ENCODE measurements at places on chromosomes 2 and 18. TPM values are rescaled to one million over a fixed set of nuclear protein-coding genes. Genes with fewer than 3 reads are reported as not detected.

Gene PPIG
- total RNA-seq, result 65.7 TPM

Gene CTAGE1
- not detected for total RNA-seq

Gene ZC3H6
- 7.5 TPM for total RNA-seq

Gene PLGLB1
- total RNA-seq, result 3.2 TPM

DNA sequence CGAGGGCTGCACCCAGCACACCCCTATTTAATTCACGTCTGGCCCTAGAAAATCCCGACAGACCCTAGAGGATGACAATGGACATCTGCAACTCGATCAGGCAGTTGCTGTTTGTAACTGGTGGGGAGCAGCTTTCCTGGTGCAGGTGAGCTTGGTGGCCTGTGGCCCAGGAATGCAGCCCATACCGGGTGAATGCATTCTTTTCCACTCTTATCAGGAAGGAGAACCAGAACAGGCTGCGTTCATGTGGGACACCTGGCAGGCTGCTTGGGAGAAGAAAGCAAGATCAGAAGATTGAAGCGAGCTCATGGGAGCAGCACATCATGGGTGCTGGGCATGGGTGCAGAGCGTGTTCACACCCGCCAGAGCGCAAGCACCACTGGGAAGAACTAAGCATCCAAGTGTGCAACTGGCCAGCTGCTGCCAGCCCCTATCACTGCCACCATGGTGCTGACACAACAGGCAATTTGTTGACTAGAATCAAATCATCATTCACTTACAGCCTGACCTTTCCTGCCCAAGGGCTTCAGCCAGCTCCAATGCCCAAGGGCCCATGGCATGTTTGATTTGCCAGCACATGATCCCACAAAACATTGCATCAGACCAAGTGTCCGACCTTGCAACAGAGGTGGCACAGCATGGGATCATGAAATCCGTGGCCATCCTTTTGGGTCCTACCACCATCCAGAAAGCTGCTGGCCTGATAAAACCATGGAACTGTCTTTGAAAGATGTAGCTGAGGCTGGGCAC is 241.7 kb upstream of the ID2 start:
- no peak for DNase-seq

GRCh38 chr2:150374492-150374891 is 113.0 kb downstream of the RND3 start:
- no peak for DNase-seq

GRCh38 chr2:168518555-168519066 is 62.5 kb downstream of the CERS6 start:
- no peak for DNase-seq

DNA sequence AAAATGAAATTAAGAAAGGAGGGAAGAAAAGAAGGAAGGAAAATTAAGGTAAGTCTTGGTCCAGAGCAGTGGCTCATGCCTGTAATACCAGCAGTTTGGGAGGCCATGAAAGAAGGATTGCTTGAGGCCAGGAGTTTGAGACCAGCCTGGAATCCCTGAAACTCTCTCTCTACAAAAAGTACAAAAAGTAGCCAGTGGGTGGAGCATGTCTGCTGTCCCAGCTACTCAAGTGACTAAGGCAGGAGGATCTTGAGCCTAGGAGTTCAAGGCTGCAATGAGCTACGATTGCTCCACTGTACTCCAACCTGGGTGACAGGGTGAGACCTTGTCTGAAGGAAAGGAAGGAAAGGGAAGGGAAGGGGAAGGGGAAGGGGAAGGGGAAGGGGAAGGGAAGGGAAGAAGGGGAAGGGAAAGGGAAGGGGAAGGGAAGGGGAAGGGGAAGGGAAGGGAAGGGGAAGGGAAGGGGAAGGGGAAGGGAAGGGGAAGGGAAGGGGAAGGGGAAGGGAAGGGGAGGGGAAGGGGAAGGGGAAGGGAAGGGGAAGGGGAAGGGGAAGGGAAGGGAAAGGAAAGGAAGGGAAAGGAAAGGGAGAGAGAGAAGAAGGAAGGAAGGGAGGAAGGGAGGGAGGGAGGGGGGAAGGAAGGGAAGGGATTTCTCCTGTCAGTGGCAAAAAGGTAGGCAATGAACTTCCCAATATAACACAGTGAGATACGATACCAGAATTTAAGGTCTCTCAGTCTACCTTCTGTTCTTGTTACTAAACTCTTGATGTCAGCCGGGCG is 412.8 kb downstream of the CMPK2 start:
- DNase-seq, result no peak

DNA sequence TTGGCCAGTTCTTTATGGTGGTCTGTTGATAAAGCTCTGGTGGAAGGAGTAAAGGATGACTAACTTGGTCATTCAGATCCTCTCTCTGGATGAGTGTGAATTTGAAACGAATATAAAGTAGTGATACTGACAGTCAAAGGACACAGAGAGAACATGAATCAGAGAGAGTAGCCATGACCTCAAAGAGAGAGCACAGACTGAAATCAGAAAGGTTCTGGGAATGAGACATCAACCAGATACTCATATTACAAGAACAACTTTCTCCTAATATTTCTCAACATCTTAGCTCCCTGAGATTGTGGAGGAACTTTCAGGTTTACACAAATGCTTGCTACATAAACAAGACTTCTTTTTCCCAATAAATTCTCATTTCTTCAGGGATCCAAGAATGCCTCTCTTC is 849.1 kb upstream of the CHAC2 start:
- no peak for DNase-seq

GRCh38 chr18:79521416-79522205 is 125.9 kb downstream of the NFATC1 start:
- DNase-seq, result no peak

GRCh38 chr2:181123798-181124231 is 143.4 kb downstream of the UBE2E3 start:
- peak; percentile 30 for DNase-seq

DNA sequence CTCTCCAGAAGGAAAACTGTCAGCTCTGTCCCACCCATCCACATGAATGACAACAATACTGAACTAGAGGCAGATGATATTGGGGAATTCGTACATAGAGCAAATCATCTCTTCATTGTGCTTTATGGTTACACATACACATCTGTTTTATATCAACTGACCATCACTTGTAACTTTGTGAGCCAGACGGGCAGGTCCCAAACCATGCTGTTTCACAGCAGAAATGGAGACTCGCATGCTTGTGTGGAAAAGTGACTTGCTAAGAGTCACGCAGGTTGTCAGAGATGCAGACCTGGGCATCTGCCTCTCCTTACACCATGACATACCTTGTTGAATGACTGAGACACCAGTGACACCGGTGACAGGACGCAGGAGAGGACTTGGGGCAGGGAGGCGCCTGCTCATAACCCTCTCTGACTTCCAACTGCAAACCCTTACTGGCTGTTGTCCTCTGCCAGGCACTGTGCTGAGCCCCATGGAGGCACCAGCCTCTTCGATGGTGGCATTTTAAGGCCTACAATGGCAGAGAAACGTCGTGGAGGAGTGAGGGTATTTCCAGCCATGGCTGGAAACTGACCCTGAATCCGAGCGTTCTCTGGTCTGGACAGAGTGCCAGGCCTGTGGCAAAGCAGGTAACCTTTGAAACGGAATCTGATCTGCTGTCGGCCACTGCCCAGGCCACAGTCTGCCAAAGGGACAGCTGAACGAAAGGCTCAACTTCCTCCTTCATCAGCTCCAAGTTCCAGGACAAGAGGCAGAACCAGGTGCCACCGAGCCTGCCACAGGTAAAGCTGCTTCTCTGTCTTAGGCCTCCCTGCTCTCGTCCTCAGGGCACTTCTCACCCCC is 26.9 kb upstream of the ROCK2 start:
- no peak for DNase-seq

- DNase-seq, result no peak
These were observed 14.0 kb upstream of the IMP4 start for GRCh38 chr2:130328710-130329109.

GRCh38 chr2:43806719-43807031 is 32.0 kb downstream of the ABCG5 start:
- DNase-seq, result no peak

GRCh38 chr2:109721135-109721534 is 73.0 kb upstream of the RGPD5 start:
- DNase-seq, result no peak

DNA sequence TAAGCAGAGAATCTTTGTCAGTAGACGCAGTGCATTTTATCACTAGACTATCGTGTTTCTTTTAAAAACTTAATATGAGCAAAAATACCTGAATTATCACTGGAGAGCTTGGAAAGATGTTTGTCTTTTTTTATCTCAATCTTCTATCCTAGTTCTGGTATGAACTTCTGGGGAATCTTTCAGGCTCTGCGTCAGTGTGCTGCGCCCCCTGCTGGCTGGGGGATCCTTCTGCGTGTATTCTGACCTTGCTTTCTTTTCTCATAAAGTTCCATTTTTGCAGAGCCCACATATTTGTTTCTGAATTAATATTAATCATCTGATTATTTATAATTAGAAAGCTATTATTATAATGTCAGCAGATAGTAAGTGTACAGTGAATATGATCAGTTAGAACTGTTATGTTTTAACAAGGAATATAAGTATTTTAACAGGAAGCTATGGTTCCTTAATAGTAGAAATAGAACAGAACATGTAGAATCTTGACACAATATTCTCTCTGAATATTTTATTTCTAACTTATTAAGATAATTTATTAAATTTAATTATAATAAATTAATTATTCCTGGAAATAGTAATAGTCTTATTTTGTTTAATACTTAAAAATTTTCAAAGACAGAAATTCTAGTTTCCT is 945.0 kb upstream of the CRIM1 start:
- no peak for DNase-seq

DNA sequence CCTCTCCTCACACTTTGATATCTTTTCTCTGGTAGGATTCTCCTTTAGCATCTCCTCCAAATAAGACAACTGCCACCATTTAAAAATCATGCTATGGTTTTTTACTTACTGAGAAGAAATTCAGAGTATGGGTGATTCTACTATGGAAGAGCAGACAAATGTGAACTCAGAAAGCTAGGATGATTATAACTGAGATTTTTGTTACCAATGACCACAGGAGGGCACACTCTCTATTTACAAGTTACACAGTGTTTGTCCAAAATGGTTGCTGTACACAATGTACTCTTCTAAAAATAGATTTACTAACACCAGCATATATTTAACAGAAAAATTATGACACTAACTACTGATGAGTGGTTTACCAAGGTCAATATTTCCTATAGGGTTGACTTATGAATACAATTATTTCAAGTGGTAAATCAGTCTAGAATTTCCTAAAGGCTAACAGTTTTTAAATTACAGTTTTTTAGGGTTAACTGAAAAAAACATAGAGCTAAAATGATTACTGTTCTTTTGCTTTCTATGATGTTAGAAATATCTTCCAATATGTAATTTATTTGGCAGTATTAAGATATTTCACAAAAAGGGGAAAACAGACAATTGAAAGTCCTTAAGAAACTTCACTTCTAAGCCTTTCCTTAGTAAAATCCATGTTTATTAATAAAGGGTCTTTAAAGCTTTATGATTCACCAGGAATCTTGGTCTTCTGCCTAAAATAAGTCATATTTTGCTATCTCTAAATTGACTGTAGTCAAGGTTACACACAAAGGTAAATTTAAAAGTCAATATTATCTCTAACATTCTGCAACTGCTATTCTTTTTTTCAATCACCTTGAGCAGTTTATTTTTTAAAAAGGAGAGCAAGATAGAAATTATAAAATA is 57.2 kb downstream of the MAP4K3 start:
- no peak for DNase-seq

DNA sequence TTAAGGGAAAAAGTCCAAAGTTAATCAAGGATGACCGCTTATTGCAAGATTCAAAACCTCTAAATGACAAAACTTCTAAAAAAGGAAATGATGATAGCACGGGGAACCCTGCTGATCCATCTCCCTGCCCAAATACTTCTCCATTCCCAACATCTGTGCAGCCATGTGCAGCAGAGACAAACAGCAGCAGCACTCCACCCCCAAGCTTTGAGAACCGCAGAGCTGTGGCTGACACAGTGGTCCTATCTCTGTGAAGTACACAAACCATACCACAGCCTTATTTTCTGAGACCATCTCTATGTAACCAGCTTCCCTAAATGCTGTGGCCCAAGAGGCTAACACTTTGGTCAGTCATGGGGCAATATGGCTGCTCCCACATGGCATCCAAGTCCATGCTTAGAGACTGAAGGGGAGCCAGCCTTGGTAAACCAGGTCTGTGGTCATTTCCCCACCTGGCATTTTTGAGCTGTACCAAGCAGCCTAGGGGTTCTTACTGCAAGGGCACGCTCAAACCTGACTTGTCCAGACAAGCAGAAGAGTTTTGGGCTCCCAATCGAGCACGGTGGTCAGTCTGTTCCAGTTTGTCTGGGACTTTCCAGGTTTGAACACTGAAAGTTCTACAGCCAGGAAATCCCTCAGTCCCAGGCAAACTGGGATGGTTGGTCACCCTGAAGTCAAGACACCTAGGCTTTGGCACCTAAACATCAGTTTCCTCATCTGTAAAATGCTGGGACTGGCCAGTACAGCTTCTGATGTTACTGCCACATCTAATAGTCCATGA is 17.1 kb upstream of the NFE2L2 start:
- DNase-seq, result no peak

DNA sequence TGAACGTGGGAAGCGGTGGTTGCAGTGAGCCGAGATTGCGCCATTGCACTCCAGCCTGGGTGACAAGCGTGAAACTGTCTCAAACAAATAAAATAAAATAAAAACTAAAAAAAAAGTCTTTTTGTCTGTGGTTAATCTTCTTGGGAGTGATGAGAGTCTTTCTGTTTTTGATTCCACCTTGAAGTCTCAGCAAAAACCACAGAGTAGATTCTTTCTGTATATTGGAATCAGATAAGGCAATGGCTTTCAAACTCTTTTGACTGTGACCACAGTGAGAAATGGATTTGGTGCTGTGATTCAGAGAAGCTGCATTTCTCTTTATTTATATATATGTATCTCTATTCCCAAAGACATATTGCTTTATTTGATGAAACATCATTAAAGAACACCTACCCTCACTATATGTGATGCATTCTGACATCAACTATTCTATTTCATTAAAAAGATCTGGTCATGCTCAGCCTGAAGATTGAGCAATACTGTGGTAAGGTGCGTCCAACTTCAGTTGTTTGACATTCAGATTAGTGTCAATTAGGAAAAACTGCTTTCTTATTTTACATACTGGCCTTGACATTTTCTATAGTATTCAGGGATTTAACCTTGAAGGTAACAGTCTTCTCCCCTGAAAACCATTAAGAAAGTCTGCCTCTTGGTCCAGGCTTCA is 15.6 kb downstream of the HRH4 start:
- no peak for DNase-seq

GRCh38 chr18:67281746-67282145 is 234.8 kb downstream of the DSEL start:
- DNase-seq, result no peak

- no peak for DNase-seq
These were observed 356.8 kb upstream of the ST6GAL2 start for GRCh38 chr2:107242811-107243210.

GRCh38 chr2:217822296-217823252 is 180.2 kb downstream of the TNS1 start:
- no peak for DNase-seq

- DNase-seq, result peak; percentile 43
These were observed 2.0 kb downstream of the PHLPP1 start for GRCh38 chr18:62717169-62717924.

GRCh38 chr18:53254265-53254664 is 914.3 kb downstream of the DCC start:
- no peak for DNase-seq

Data from CD8-positive, alpha-beta memory T cell (primary cell).